ENCODE measurements at places on chromosomes 3 and 15.

DNA sequence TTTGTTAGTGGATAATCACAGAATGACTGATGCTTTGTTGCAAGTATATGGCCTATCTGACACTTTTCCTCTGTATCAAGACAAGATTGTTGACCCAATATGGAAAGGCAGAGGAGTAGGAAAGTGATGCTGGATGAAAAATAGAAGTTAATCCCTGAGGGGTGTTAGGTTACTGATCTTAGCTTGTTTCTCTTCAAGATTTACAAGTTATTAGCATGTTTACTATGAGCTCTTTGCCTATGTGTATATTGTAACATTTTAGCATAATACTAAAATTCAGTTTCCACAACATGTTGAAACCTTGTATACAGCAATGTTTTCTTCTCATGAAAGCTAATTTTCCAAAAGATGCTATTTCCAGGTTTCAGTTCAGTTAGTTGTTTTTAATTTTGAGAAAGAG lies 120.4 kb upstream of the CCNL1 start:
- DNase-seq: no peak

DNA sequence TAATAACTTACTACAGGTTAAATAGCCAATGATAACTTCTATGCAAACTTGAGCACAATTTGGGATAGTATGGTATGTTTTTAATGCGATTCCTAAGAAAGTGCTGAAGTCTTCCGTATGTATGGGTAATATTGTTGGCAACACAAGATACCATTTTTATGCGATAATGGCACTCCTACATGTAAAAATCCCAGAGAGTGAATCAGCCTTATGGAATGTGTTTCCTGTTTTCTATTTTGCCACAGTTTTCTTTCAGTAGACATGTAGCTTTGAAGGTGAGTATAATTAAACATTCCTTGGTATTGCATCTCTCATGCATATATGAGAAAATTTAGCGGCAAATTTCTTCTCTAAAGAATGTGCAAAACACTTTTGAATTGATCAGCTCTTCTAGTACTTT lies 396.8 kb upstream of the AZI2 start:
- no peak for DNase-seq

DNA sequence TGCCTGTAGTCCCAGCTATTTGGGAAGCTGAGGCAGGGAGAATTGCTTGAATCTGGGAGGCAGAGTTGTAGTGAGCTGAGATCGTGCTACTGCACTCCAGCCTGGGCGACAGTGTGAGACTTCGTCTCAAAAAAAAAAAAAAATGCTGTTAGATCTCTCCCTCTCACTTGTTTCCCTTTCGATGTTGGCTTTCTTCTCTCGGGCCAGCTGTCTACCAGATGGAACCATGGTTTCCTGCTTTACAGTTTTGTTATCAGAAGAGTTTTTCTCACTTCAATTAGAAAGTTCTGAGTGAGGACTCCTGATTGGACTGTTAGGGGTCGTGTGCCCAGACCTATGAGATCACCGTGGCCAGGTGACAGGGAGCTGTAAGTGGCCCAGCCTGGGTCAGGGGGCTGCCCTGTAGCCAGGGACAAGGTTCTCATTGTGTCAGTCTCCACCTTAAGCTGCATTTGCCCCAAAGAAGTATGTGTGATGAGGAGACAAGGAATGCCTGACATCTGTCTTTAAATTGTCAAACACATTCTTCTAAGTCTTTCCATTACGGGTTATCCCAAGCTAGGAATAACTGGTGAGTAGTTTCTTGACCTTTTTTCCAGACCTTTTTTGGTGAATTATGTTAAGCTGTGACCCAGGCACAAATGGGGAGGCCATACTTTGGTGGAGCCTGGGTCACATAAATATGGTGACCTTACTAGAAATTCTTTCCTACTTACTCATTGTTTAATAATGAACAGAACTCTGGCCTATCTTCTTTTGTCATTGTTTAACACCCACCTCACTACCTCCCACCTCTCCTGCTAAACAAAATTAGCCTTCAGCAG lies 25.2 kb downstream of the SNAPC5 start:
- no peak for DNase-seq

GRCh38 chr3:135650309-135650708 lies 315.2 kb upstream of the PPP2R3A start:
- DNase-seq: no peak

- no peak for DNase-seq
Measured at GRCh38 chr15:66783725-66784124, 81.7 kb downstream of the SMAD6 start.

DNA sequence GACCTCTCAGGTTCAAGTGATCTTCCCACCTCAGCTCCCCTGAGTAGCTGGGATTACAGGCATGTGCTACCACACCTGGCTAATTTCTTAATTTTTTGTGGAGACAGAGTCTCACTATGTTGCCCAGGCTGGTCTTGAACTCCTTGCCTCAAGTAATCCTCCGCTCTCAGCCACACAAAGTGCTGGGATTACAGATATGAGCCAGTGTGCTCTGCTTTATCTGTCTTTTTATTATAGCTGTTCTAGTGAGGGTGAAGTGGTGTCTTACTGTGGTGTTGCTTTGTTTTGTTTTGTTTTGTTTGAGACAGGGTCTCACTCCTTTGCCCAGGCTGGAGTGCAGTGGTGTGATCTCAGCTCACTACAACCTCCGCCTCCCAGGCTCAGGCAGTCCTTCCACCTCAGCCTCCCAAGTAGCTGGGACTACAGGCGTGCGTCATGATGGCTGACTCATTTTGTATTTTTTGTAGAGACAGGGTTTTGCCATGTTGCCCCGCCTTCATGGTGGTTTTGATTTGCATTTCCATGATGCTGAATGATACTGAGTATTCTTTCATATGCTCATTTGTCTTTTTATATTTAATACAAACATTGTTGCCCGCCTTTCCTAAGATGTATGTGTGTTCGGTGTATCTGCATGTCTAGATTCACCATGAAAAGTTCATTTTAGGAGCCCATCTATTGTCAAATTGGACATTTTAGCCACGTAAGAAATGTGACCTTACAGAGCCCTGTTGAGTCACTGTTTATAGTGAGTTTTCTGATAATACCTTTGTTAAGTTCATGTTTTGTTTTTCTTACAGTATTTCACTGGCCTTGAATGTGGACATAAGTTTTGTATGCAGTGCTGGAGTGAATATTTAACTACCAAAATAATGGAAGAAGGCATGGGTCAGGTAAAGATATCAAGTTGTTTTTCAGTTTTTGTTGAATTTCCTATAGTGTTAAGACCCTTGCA lies 80.6 kb downstream of the ARIH1 start:
- DNase-seq: no peak

DNA sequence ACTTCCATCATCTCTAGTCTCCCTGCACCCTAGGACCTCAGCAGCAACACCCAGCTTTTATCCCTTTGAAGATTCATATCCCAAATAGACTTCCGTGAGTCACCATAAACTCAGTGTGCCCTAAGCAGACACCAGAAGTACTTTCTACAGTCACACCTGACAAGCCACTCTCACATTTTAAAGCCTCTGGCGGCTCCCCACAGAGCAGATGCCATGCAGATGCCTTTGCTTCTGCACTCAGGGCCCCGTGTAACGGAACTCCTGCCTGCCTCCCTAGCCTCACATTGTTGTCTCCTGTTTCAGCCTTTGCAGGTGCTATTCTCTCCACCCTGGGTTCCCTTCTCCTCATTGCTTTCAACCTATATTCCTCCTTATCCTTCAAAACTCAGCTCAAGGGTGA lies 155.5 kb upstream of the SLC24A5 start:
- no peak for DNase-seq

DNA sequence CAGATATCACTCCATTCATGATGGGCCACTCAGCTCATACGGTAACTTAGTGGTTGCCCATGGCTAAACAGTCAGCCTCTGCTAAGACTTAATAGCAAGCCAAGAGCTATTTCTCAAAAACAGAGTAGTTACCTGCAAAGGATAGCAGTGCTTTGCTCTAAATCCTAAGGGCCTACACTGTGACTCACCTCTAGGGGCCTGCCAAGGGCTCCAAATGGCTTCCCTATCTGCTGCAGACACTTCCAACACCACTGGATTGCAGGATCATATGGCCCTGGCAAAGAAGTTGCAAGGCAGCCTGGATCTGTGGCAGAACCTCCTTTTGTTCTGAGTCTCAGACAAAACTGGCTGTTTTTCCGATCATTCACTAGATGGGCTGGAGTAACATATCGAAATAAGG lies 17.8 kb downstream of the CGGBP1 start:
- DNase-seq: no peak

DNA sequence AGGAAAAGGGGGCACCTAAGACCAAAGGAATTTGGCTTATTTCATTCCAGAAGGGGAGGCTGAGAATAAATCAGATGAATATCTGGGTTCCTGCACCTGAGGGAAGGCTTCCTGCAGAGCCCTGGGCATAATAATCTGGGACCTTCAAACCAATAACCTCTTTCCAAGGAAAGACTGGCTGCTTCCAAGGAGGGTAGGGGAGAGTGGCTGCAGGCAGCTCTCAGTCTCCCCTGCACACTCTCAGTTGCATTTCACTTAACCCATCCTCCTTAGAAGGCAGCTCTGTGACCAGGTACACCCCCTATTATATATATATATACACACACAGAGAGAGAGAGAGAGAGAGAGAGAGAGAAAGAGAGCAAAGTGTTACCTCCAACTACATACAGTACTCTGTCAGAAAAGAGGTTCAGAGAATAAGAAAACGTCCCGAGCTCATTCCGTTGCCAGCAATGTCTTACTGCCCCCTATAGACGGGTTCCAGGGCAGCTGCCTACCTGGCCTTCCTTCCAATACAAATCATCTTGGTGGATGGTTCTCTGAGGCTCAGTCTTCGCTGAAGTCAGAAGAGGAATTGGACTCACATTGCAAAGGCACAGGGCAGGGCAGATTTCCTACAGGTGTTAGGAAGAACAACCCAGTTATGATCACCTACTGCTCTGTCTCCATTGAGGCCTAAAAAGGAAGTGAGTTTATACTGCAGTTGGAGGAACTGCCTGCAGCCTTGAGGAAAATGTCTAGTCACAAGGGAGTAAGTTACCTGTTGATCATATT lies 26.1 kb downstream of the CAPN3 start:
- peak; percentile 34 for DNase-seq

DNA sequence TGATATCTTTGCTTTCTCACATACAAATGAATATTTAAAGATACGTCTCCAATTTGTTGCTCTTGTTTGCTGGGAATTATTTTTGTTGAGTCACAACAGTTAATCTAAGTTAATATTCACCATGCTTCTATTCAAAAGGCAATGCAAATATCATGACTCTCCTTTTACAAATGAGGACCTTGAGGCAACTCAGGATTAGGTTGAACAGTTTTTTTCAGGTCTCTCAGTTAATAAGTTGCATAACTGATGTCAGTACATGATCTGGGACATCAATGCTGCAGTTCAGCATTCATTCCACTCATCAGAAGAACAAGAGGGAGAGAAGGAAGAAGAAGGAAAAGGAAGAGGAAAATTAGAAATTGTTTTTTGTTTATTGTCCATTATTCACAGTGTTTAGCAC lies 781 bp upstream of the NAALADL2 start:
- DNase-seq: no peak

DNA sequence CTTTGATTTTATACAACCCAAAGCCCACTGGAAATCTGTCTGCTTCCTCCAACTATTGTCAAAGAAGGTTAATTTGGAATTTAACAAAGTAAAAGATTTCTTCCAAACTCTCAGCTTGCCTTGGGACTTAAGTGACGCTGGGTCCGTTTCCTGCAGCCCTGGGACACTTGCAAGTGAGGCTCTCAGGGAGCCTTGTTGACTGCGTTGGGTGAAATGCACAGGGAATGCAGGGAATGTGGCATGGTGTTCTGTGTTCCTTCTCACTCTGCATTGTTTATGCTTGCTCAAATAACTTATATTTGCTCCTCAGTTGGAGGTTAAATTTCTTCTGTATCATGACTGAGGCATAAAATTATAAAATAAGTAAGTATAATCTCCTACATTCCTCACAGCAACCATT lies 60.9 kb upstream of the TJP1 start:
- DNase-seq: no peak

DNA sequence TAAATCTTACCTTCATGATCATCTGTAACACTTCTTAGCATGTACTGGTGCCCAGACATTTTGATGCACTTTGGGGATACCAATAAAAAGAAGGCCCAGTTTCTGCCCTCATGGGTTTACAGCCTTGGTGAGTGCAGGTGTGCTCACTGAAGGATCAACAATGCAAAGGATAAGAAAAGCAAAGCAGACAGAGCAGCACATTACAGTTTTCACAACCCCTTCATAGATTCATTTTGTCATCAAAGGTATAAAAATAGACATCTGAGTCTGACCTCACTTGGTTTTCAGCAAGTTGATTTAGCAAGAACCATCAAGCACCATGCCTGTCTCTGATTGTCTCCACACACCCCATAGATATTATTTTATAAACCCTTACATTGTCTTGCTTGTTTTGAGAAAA lies 77.6 kb downstream of the BFSP2 start:
- DNase-seq: no peak

DNA sequence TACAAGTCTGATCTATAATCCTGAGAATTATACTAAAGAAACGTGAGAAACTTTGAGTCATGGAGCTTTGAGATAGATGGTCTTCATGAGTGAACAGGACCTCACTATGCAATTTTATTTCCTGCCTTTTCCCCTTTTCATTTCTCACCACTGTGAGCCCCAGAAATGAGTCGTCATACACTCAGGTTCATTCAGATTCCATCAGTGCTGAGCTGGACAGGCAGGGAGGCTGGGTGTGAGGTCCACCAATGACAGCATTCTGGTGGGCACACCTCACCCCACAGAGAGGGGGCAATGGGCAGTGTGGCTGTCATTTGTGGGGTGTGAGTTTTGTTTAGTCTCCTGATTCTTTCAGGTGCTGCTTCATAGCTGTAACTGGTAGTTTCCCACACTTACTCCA lies 16.9 kb downstream of the TIGIT start:
- DNase-seq: no peak

DNA sequence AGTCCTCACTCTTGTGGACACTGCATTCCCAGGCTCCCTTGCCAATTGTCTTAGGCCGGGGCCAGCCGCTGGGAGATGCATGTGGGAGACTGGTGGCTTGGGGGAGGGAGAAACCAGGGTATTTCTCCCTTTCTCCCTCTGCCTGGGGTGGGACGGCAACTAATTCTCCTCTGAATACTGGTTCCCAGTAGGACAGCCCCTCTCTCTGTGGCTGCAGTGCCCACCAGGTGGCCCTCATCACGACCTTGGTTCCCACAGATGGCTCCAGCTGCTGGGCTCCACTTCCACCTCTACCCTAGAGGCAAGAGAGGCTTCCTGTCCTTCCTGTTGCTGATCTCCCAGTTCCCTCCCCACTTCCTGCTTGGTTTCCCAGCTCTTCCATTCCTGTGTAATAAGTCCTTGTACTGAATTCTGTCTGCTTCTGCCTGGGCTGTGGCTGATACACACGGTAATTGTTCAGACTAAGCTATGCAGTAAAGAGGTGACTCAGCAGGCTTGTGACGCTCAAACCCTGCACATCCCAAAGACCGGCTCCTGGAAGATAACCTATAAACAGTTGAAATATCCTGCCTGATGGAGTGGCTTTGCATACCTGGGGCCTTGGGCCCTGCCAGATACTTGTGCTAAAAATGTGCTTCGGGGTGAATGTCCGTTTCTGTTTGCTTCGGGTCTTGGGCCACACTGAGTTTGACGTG lies 20.4 kb upstream of the COPG1 start:
- peak; percentile 55 for DNase-seq
